ENCODE measurements at places on chromosomes 4 and X.

- DNase-seq, result no peak
Observed at GRCh38 chrX:10156199-10157031, at the start of gene CLCN4. TSS of gene CLCN4 (plus strand) at chrX:10156975. CDS start at chrX:10185033, 28,058 bp downstream.

DNA sequence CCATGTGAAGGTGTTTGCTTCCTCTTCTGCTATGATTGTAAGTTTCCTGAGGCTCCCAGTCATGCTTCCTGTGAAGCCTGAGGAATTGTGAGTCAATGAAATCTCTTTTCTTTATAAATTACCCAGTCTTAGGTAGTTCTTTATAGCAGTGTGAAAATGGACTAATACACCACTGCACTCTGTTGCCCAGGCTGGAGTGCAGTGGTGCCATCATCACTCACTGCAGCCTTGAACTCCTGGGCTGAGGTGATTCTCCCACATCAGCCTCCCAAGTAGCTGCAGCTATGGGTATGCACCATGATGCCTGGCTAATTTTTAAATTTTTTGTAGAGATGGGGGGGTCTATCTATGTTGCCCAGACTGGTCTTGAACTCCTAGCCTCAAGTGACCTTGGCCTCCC, 15.8 kb upstream of the IGFBP7 start:
- DNase-seq, result no peak

- no peak for DNase-seq
Observed at GRCh38 chr4:20265726-20266125, 14.0 kb downstream of the SLIT2 start.

DNA sequence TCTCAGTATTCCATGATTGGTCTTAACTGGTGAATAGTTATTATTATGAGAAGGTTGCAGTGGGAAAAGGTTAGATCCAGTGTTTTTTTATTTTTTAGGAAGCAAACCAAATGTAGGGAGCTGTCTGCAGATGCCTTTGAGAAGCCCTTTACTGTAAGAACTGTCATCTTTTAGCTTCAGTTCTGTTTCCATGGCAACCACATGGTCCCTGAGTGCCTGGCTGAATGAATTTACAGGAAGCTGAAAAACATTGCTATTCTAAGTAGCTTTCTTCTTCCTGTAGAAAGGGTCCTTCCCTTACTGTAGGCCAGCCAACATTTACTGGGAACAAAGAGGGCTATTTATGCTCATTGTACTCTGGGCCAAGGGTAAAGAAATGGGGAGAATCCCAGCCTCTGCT, 103.3 kb downstream of the DCLK2 start:
- no peak for DNase-seq

DNA sequence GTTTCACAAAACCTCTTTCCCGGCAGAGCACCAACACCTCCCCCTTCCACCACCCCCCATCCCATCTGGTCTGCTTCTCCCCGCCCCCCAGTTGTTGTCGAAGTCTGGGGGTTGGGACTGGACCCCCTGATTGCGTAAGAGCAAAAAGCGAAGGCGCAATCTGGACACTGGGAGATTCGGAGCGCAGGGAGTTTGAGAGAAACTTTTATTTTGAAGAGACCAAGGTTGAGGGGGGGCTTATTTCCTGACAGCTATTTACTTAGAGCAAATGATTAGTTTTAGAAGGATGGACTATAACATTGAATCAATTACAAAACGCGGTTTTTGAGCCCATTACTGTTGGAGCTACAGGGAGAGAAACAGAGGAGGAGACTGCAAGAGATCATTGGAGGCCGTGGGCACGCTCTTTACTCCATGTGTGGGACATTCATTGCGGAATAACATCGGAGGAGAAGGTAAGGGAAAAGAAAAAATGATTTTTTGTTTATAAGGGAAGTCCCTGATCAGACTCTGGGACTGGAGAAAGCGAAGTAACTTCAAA, at the start of gene PDGFRA:
Gene PDGFRA (plus strand): TSS at position 333 of the 541 bp plus-strand sequence. CDS start 29,476 bp downstream, outside the sequence.
- DNase-seq, result no peak

- no peak for DNase-seq
Observed at GRCh38 chrX:25558137-25558536, 542.4 kb upstream of the ARX start.

- DNase-seq, result no peak
Observed at GRCh38 chrX:105136786-105137185, 83.7 kb downstream of the TEX13A start.
